A172 (cell line): ENCODE measurements at places on chromosomes 1 and 21. TPM values are rescaled to one million over a fixed set of nuclear protein-coding genes. Genes with fewer than 3 reads are reported as not detected.
A peak's percentile ranks its signal among the peaks of the same experiment; 100 is the strongest.

The KLF17 gene
- total RNA-seq: not detected in 2 replicates

The LCE2B gene
- total RNA-seq: not detected in 2 replicates

The MYBPH gene
- total RNA-seq: 0.36 and 0.38 TPM in 2 replicates

The CA6 gene
- not detected in 2 replicates for total RNA-seq

The TTLL10 gene
- total RNA-seq: not detected in 2 replicates

The SH3BGRL3 gene
- total RNA-seq: 71.8 and 77.5 TPM in 2 replicates

The MROH7 gene
- total RNA-seq: not detected in 2 replicates

The S100A9 gene
- not detected in 2 replicates for total RNA-seq

The FOXD3 gene
- total RNA-seq: 0.17 TPM in 1 of 2 replicates, not detected in the other

The DPYD gene
- 25.0 and 30.7 TPM in 2 replicates for total RNA-seq

The DCST1 gene
- not detected in 2 replicates for total RNA-seq

The RER1 gene
- total RNA-seq: 57.3 and 62.5 TPM in 2 replicates

The REN gene
- 0.62 TPM in 1 of 2 replicates, not detected in the other for total RNA-seq

The KIF26B gene
- total RNA-seq: 0.57 and 2.1 TPM in 2 replicates

- peak; percentile 83 for DNase-seq
Measured at GRCh38 chr1:223741861-223742260, 29.5 kb downstream of the CAPN2 start.

DNA sequence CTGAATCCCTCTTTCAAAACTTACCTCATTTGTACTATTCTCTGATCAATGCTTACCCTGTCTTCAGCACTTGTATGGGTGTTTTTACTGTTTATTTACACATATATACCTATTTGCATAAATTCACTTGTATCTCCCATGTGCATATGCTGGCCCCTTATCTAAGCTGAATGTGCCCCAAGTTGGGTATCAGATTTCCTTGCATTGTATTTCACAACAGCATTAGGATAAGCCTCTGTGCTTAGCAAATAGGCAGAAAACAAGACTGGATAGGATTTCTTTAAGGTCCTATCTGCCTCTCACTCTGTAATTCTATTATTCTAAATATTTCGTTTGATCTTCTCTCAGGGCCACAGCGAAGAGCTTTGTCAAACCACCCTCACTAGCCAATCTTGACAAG, 45.9 kb upstream of the IPO9 start:
- DNase-seq: no peak

DNA sequence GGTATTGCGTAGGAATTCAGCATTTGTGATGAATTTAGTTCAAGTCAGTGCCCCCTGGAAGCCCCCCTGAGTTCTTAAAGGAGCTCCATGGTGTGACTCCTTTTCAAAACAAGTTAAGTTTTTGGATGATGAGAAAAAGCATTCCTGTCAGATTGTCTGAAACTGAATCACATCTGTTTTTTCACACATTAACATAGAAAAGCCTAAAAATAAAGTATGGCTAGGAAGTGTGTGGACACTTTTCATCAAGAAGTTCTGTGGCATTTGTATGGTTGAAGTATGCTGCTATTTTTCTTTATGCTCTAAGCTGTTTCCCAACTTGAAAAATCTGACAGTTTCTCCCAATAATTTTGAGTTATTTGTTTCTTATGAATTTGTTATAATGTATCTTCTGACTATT, 33.7 kb downstream of the PRDM2 start:
- DNase-seq: no peak

DNA sequence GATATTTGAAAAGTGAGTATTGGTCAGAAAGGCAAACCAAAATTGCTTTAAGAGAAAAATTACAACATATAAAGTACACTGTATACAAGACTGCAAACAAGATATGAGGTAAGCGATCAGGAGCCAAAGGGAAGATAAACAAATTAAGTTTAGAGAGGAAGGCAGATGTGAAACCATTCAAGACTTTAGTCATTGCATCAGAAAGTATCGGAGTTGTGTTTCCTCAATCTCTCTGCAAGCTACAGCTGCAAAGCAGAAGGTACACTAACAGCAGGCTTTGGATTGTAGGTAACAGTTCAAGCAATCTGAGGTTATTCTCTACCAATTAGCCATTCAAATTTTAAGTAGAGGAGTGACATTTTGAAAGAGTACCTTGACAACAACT, 21.3 kb upstream of the TLCD4 start:
- DNase-seq: no peak

DNA sequence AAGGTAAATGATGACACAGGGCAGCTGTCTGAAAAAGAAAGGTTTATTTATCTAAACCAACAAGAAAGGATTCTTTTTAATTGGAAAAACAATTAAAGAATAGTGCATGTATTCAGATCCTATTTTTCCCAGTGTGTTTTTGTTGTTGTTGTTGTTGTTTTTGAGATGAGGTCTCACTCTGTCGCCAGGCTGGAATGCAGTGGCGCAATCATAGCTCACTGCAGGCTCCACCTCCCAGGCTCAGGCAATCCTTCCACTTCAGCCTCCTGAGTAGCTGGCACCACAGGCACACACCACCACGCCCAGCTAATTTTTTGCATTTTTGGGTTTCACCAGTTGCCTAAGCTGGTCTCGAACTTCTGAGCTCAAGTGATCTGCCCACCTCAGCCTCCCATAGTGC, 22.1 kb downstream of the NEK2 start:
- DNase-seq: peak; percentile 39
